ENCODE measurements at places on chromosomes 2 and 18.

- DNase-seq: no peak
Measured at GRCh38 chr18:63477968-63478367, 1.2 kb downstream of the SERPINB5 start.

DNA sequence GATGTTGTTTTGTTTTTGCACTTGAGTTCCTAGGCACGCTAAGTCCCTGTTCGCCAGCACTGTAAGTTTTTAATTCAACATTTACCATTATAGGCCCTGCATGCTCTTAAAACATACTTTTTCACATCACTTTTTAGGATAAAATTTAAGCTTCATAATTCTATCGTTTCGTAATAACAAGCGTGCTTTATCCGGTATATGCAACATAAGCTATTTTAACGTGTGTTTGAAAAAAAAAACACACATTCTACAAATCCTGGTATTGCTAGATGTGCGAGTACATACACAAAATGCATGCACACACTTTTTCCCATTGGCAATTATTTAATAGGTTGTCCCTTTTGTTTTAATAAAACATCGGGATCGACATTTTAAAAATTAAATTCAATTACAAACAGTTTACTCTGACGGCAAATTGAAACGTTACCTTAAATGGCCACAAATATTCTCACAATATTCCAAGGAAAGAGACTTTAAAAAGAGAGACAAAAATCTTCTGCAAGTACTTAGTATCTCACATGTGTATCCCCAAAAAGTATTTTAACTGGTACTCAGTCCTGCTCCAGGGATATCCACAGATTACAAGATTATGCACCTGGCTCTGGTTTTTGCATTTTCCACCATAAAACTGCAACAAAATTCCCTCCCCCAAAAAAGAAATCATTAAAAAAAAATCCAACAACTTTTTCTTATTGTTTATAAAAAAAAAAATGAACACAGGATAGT, 1.0 kb upstream of the TCF4 start:
- no peak for DNase-seq

GRCh38 chr2:118255301-118255700, 167.0 kb downstream of the INSIG2 start:
- DNase-seq: no peak

DNA sequence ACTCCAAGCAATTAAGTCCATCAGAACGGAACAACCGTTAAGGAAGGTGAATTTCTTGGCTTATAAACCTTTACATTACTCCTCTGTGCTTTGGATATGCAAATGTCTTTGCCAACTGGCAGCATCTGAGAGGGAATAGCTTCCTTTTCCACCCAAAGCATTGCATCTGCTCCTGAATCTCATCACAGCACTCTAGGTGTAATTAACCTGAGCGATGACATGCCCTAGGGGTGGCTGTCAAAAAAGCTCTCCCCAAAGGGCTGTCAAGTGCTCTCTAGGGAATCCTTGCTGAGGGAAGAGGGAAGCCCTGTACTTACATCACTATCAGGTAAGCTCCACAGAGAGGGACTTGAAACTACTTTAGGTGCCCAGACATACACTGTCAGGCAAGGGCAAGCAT, 5.5 kb upstream of the SMARCAL1 start:
- no peak for DNase-seq

GRCh38 chr2:171347591-171348032, 86.2 kb downstream of the METTL8 start:
- DNase-seq: no peak

- DNase-seq: no peak
Measured at GRCh38 chr2:11099122-11100065, 55.9 kb upstream of the SLC66A3 start.

DNA sequence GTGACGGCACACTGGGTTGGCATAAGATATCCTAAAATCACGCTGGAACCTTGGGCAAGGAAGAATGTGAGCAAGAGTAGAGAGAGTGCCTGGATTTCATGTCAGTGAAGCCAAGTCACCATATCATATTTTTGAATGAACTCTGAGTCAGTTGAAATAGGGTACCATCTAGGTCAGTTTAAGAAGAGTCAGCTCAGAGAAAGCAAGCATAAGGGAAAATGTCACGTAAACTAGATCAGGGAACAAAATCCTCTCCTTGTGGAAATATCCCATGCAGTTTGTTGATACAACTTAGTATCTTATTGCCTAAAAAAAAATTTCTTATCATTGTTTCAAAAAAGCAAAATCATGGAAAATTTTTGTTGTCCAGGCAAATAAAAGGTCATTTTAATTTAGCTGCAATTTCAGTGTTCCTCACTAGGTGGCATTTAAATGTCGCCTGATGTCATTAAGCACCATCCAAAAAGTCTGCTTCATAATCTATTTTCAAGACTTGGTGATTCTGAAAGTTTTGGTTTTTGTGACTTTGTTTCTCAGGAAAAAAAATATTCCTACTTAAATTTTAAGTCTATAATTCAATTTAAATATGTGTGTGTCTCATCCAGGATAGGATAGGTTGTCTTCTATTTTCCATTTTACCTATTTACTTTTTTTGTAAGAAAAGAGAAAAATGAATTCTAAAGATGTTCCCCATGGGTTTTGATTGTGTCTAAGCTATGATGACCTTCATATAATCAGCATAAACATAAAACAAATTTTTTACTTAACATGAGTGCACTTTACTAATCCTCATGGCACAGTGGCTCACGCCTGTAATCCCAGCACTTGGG, 19.6 kb downstream of the RSAD2 start:
- DNase-seq: no peak

DNA sequence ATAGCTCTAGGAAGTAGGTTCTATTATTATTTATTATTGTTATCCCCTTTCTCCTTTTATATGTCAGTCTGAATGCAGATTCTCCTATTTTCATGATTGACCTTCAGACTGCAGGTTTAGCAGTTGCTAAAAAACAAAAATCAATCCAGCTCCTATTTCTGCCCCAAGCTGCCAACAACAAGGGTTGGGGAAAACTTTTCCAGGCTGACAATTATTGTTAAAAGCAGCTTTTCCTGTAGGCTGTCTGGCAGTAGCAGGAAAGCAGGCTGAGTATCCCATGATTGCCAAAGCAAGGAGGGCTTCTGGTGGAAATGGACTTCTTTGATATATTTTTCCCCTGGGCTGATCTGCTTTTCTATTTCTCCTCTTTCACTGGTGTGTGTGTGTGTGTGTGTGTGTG, 78.0 kb upstream of the CTLA4 start:
- DNase-seq: no peak

GRCh38 chr18:37487400-37487867, 78.2 kb downstream of the CELF4 start:
- DNase-seq: no peak

DNA sequence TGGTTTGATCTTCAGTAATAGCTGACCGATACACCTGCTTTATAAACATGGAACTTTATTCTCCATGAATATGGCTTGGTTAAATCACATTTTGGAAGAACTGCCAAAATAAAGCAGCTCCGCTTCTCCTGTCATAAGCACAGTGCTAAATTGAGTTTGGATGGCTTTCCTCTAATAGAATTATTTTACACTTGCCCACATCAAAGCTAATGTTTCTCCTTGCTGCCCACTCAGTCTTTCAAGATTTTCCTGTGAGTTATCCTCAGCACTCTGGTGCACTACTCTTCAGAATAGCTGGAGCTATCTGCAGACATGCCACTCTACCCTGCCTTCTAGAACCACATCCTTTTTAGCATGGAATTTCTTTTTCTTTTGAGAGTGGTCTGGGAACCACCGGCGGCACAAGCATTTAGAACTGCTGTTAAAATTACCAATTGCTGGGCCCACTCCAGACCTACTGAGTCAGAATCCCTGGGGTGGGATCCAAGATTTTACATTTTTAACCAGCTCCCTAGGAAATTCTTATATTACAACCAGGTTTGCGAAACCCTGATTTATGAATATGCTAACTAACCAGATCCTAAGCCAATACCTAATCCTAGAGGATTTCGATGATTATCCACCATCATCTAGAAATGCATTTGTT, 283.3 kb downstream of the AFF3 start:
- no peak for DNase-seq

- DNase-seq: no peak
Measured at GRCh38 chr2:225170162-225170561, 127.9 kb upstream of the DOCK10 start.

All from D721Med (cell line).